ENCODE measurements at places on chromosomes 1 and 21. TPM values are rescaled to one million over a fixed set of nuclear protein-coding genes. Genes with fewer than 3 reads are reported as not detected.

DNA sequence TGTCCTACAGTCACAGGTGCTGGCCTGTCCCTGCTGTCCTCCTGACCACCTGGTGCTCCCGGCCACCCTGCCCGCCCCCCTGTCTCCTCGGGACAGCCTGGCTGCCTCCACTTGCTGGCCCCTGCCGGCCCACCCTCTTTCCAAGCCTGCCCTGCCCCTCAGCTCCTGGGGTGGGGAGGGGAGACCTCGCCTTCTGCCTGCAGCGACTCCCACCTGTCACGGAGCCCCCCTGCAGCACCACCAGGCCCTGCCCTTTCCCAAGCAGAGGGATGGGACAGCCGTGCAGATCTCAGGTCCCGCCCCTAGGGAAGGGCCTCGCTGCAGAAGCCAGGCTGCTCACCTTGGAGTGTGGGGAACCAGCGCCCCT, 7.5 kb downstream of the LRRC3 start:
- no peak for DNase-seq

DNA sequence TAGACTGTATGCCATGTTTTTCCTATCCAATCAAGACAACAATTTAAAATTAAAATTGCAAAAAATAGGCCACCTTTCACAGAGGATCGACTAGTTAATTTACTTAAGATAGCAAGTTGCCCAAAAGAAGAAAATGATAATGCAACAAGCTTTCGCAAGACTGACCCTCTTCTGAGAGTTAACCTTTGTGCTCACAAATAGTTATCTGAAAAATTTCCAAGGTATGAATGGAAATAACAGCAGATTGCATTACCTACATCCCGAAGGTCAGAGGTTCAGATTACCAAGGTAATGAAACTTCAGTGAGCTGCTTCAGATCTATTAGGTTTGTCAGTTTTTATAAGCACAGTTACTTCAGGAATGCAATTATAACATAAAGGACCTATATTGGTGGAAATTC, 298.0 kb downstream of the KCTD3 start:
- DNase-seq = no peak

GRCh38 chr1:78676347-78676982, 26.8 kb downstream of the IFI44 start:
- peak; percentile 70 for DNase-seq

DNA sequence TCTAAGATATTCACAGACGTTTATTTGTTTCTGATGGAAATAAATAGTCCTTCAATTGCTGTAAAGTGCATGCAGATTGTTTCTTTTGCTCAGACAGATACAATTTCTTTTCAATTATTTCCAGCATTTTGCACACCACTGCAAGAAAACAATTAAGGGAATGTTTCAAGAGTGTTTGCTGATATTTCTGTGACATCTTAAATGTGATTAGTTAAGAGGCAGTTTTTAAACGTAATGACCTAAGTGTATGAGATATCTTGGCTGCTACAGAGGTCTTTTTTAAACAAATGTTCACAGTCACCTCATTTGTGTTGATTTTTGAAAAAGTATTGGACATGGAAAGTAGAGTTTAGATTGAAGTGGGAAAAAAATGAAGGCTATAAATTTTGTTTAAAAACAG, 262.3 kb upstream of the BRINP3 start:
- DNase-seq = no peak

ACTL8 gene
- total RNA-seq = not detected

DNA sequence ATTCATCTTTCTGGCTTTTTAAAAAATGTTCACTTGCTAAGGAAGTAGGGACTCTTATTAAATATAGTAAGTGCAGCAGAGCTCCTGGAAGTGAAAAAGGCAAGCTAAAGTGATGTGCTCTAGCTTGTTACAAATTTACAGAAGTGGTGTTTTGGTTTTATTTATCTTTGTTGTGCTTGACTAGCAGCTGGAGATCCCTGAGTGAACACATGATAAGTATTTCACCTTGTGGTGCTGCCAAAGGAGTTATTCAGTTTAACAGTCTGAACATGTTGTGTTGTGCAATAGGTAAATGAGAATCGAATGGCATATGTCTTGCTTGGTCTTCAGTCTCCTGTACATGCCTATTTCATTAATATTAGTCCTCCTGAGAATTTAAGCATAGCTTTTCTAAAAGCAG, 315.7 kb downstream of the TPR start:
- no peak for DNase-seq

GRCh38 chr1:20726118-20726911, 6.2 kb downstream of the SH2D5 start:
- DNase-seq = no peak

DNA sequence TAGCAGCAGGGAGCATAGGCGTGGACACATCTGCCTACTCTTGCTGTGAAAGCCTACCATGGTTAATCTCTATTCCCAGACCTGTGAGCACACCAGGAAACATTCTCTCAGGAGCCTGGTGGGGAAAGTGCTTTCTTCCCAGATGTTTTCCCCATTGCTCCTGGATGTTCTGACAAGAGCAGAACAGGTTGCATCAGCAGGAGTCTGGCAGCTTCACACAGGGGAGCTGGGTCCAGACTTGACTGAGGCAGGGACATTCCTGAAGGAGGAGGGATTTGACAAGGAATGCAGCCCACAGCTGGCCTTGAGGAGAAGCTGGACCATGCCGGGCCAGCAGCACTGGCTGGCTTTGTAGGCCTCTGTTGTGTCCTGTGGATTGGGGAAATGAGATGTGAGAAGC, 21.0 kb upstream of the ARTN start:
- no peak for DNase-seq

GRCh38 chr21:31558962-31559367, 100.5 kb upstream of the SOD1 start:
- DNase-seq = peak; percentile 89

SH2D5 gene
- total RNA-seq = 0.63 TPM
